ENCODE measurements at places on chromosomes 11 and 22.

GRCh38 chr11:69209038-69209350, 53.3 kb downstream of the SMIM38 start:
- no peak for DNase-seq

DNA sequence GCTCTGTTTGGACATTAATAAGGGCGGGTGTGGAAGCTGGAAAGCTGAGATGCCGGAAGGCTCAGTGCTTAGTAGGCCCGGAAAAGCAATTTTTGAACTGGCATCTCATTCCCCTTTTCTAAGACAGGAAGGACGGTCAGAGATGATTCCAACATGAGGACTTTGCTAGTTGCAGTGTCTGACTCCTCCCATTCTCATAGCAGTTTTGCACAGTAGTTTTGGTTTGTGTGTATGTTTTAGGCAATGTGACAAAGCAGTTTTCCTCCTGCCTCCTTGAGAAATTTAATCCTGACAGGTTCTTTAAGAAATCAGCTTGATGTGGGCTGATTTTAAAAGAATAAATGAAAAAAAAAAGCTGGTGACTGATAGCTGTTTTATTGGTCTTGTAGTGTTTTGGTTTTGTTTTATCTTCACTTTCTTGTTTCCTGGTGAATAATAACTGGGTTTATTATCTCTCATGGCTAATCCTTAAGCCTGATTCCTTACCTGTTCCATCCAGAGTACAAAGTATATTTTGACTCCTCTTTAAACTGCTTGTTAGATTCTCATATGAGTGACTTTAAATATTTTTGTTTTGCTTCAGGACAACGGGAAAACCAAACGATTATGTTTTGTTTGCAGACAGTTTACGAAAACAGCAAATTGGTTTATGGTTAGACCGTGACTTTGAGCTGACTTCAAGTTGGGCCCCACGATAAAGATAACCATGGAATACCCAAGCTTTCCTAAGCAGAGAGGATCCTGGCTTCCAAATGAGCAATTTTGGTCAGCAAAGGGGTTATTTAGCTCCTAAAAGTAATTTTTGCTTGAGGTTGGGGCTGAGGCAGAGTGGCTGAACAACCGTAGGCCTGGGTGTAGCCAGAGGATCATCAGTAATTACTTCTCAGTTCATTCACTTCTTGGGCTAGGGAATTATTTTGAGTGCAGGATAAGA, 3.4 kb downstream of the PTPRJ start:
- DNase-seq, result peak; percentile 71

GRCh38 chr11:23179609-23180008, 319.3 kb upstream of the CCDC179 start:
- no peak for DNase-seq

DNA sequence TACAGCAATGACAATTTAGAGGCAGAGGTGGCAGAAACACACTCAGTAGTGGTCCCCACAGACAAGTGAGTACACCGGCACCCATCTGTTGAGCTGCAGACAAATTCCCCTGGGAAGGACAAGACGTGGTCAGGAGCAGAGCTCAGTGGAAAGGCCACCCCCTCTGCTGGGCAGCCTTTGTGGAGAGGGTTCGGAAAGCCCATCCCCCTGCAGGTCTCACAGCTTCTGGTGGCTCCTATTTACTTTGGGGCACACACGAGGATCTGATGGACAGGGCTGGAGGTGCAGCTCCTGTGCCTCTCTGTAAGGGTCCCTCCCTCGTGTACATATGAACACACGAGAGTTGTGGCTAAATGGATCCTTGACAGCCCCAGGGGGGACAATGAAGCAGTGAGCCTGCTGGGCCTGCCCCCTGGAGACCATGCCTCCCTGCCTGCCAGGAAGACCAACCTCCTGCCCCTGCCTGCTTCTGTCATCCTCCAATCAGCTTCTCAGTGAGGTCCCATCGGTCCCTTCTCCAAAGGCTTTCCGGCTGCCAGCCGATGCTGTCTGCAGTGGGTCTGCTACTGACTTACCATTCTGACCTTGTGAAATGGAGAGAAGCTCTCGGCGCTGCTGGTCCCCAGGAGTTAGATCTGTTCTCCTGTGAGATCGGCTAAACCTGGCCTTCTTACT, 161.5 kb downstream of the CACNA1I start:
- no peak for DNase-seq

DNA sequence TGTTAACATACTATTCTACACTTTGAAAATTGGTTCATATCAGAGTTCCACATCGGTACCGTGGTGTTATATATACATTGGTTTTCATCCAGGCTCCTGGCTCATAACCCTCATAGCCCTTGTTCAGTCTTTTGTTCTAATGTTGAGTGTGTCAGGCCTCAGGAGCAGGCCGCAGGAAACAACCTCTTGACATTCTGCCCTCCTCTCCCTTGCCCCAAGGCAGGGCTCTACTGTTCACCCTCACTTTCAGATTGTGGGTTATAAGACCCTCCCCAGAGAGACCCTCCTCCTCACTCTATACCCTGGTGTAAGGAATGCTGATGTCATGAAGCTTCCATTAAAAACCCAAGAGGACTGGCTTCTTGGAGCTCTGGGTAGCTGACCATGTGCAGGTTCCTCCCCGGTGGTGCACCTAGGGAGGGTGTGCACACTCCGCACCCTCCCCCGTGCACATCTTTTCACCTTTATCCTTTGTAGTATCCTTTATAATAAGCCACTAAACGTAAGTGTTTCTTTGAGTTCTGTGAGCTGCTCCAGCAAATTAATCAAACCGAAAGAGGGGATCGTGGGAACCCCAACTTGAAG, 12.1 kb downstream of the SSH3 start:
- no peak for DNase-seq

DNA sequence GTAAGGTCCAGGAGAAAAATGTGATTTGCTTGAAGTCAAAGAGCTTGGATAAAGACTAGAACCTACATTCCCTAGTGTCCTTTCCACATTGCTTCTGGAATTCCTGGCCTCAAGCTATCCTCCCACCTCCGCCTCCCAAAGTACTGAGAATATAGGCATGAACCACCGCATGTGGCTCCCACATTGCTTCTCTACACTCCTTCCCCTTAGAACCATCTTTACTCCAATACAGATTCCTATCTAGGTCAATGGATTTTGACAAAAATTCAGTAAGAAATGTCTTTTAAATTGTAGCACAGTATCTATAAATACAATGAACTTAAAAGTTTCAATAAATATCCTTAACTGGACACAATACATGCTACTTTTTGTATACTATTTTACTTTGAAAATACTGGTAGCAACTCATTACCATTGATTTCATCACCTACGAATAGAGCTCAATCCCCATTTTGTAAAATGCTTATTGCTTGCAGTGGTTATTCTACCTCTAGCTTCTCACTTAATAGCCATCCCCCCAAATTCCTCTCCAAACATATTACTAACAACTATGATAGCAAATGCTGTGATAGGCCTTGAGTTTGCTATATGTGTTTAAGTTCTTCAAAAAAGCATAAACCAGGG, 53.4 kb downstream of the GAB2 start:
- no peak for DNase-seq

- no peak for DNase-seq
Measured at GRCh38 chr11:95187723-95188122, 43.3 kb downstream of the SESN3 start.

GRCh38 chr11:46392421-46393230, 1.1 kb upstream of the CHRM4 start:
- peak; percentile 83 for DNase-seq

DNA sequence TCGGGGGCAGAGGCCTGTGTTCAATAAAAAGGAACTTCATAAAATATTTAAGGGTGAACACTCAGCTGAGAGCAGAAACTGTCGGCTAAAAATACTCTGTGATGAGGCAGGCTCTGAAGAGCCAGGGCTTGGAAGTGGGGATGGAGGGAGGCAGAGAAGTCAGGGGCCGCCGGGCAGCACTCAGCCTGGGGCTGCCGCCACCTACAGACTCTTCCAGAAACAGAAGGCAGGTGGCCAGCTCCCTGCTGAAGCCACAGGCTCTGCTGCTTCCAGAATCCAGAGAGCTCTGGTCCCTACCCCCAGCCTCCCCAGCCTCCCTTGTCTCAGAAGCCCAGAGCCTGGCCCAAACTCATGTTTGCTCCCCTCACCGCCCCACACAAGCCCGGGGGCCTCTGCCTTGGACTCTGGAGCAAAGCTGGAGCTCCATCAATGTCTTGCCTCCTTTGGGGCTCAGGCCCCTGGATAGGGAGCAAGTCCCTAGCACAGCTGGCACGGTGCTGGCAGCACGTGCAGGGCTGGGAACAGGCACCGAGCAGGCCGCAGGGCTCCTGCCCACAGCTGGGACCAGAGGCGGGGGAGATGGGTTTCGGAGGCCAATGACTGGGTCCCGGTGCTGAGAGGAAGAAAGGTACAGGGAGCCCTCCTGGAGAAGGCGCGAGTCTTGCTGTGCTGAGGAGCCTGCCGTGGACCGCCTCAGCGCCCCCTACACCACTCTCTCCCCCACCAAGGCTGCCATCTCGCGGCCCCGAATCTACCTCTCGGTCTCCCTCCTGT, 8.2 kb downstream of the LRFN4 start:
- no peak for DNase-seq

GRCh38 chr11:105324156-105324555, 184.6 kb upstream of the CARD18 start:
- no peak for DNase-seq
